ENCODE measurements at places on chromosomes 16 and 17. TPM values are rescaled to one million over a fixed set of nuclear protein-coding genes. Genes with fewer than 3 reads are reported as not detected.

- no peaks in the 10 kb centered on the region for H3K36me3 ChIP-seq
- no peaks in the 10 kb centered on the region for H3K27me3 ChIP-seq
- H3K27ac ChIP-seq, result no peak overlapping the region
Measured at GRCh38 chr16:11738742-11739544, 3.7 kb downstream of the TXNDC11 start.

DNA sequence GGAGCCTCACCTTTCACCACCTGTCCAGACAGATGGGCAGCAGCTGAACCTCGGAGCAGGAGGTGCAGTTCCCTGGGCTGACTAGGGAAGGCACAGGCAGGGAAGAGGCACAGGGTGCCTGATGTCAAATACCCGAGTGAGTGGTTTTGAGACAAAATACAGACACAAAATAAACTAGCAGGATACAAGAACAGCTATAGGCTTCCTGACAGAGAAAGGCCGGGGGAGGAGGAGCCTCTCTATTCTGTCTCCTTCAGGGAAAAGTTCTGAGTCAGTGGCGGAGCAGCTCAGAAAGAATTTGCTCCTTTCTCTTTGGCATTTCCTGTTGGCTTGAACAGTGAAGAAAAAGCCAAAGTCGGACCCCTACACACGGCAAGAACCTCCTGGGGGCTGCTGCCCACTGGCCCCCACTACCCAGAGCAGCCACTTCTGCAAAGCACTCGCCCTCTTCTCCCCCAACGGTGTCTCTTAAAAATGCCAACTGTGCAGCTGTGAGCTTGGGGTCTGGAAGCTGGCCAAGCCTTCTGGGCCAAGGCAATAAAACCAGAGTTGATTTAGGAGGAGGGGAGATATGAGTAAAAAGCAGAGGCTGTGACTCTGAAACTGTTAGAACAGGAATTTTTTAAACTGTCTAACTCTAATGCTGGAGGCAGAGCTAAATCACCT, 14.4 kb upstream of the FAAP100 start:
- peaks cover 12% of the 10 kb centered on the region for H3K4me1 ChIP-seq
- peak overlapping the region; percentile 89 for H3K27ac ChIP-seq
- DNase-seq, result peak; percentile 45
- H3K36me3 ChIP-seq, result peaks cover 7% of the 10 kb centered on the region

DNA sequence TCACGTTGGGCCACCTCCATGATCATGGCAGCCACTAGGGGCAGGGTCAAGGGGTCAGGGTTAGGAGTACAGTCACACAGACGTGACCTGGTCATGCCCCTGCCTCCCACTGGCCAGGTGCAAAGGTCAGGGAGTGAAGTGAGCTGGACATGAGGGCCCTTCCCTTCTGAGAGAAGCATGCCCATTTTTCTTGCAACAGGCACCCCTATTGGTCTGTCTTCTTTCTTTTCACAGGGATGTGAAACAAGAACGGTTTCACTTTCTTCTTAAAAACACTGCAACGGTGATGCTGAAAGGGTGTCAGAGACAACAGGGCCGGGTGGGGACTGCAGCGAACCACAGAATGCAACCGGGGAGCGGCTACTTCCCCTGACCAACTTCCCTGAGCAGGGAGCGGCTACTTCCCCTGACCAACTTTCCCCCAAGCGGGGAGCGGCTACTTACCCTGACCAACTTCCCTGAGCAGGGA, 52.1 kb upstream of the DOC2B start:
- H3K4me3 ChIP-seq, result peak overlapping the region; percentile 19
- H3K27me3 ChIP-seq, result no peaks in the 10 kb centered on the region
- peak; percentile 36 for DNase-seq

- no peaks in the 10 kb centered on the region for H3K27me3 ChIP-seq
- no peak overlapping the region for H3K4me3 ChIP-seq
- no peaks in the 10 kb centered on the region for H3K4me1 ChIP-seq
- DNase-seq, result no peak
- no peaks in the 10 kb centered on the region for H3K36me3 ChIP-seq
Measured at GRCh38 chr16:23052908-23053580, 96.2 kb downstream of the USP31 start.

- no peak overlapping the region for H3K4me3 ChIP-seq
- no peak overlapping the region for H3K27ac ChIP-seq
- H3K27me3 ChIP-seq, result no peaks in the 10 kb centered on the region
- DNase-seq, result no peak
Measured at GRCh38 chr16:55735120-55735781, 79.5 kb downstream of the SLC6A2 start.

- no peak overlapping the region for H3K4me3 ChIP-seq
- no peak overlapping the region for H3K27ac ChIP-seq
- DNase-seq, result no peak
- H3K27me3 ChIP-seq, result no peaks in the 10 kb centered on the region
- no peaks in the 10 kb centered on the region for H3K4me1 ChIP-seq
Measured at GRCh38 chr17:61331178-61331577, 68.5 kb upstream of the TBX2 start.

GRCh38 chr17:53017227-53017626, 805.5 kb upstream of the KIF2B start:
- H3K4me1 ChIP-seq, result no peaks in the 10 kb centered on the region
- no peak for DNase-seq
- H3K27ac ChIP-seq, result no peak overlapping the region
- H3K4me3 ChIP-seq, result no peak overlapping the region
- no peaks in the 10 kb centered on the region for H3K27me3 ChIP-seq

DNA sequence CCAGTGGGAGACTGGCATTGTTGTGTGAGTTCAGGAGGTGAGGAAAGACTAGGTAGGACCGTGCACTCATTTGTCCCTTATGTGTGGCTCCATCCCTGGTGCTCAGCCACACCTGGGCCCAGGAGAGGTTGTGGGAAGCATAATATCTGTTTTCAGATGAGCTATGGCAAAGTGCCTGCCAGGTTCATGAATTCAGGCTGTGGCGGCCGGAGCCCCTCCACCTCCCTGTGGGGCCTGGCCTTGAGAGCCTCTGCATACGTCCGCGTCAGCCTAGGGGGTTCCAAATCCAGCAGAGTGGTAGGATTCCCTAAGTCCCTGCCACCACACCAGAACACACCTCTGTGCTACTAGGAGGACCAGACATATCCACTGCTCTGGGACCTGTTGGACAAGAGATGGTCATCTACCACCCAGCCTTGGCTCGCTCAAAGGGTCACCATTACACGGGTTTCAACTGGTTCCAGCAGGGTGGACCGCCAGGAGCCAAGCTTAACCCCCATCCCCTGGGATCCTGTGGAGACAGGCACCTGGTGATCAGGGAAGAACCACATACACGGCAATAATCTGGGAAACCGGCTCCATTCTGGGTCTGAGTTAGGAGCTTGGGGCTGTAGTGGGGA, 2.0 kb downstream of the B3GNT9 start:
- no peaks in the 10 kb centered on the region for H3K27me3 ChIP-seq
- H3K36me3 ChIP-seq, result peaks cover 4% of the 10 kb centered on the region
- no peak for DNase-seq
- H3K27ac ChIP-seq, result no peak overlapping the region
- no peaks in the 10 kb centered on the region for H3K4me1 ChIP-seq

- no peak overlapping the region for H3K4me3 ChIP-seq
Measured at GRCh38 chr16:67555795-67556212, 6.5 kb upstream of the CTCF start.

DNA sequence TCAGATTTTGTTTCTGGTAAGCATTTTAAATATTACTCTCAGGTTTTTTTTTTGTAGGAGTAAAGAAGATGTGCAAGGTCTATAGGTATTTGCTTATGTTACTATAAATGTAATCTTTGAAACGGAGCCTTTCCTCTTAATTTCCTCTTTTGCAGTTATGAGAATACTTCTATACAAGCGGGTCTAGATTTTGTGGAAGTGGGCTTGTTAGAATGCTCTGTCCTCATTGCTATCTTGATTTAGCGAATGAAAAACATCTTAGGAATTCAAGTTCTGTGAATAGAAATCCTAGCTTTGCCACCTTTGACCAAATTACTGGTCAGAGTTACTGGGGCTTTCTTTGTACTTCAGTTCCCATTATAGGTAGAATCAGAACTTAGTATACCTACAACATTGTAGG, 80.3 kb downstream of the EFCAB13 start:
- H3K27me3 ChIP-seq, result no peaks in the 10 kb centered on the region
- no peak overlapping the region for H3K27ac ChIP-seq
- peaks cover 4% of the 10 kb centered on the region for H3K36me3 ChIP-seq
- no peaks in the 10 kb centered on the region for H3K4me1 ChIP-seq
- DNase-seq, result no peak
- no peak overlapping the region for H3K4me3 ChIP-seq

GRCh38 chr17:9361188-9361955, 214.2 kb downstream of the STX8 start:
- DNase-seq, result no peak
- no peak overlapping the region for H3K4me3 ChIP-seq
- H3K27me3 ChIP-seq, result no peaks in the 10 kb centered on the region
- no peak overlapping the region for H3K27ac ChIP-seq

DNA sequence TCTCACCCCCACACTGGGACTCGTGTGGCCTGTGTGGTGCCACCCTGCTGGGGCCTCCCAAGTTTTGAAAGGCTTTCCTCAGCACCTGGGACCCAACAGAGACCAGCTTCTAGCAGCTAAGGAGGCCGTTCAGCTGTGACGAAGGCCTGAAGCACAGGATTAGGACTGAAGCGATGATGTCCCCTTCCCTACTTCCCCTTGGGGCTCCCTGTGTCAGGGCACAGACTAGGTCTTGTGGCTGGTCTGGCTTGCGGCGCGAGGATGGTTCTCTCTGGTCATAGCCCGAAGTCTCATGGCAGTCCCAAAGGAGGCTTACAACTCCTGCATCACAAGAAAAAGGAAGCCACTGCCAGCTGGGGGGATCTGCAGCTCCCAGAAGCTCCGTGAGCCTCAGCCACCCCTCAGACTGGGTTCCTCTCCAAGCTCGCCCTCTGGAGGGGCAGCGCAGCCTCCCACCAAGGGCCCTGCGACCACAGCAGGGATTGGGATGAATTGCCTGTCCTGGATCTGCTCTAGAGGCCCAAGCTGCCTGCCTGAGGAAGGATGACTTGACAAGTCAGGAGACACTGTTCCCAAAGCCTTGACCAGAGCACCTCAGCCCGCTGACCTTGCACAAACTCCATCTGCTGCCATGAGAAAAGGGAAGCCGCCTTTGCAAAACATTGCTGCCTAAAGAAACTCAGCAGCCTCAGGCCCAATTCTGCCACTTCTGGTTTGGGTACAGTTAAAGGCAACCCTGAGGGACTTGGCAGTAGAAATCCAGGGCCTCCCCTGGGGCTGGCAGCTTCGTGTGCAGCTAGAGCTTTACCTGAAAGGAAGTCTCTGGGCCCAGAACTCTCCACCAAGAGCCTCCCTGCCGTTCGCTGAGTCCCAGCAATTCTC, 27.4 kb downstream of the STH start:
- no peaks in the 10 kb centered on the region for H3K27me3 ChIP-seq
- H3K4me1 ChIP-seq, result no peaks in the 10 kb centered on the region
- no peak for DNase-seq
- H3K36me3 ChIP-seq, result no peaks in the 10 kb centered on the region
- no peak overlapping the region for H3K4me3 ChIP-seq
- no peak overlapping the region for H3K27ac ChIP-seq

GRCh38 chr17:66354981-66355380, 52.6 kb downstream of the PRKCA start:
- H3K36me3 ChIP-seq, result no peaks in the 10 kb centered on the region
- H3K27me3 ChIP-seq, result no peaks in the 10 kb centered on the region
- no peak overlapping the region for H3K4me3 ChIP-seq
- no peak overlapping the region for H3K27ac ChIP-seq

GRCh38 chr16:15837761-15838160, 19.1 kb downstream of the MYH11 start:
- H3K27me3 ChIP-seq, result no peaks in the 10 kb centered on the region
- no peaks in the 10 kb centered on the region for H3K4me1 ChIP-seq
- no peak overlapping the region for H3K4me3 ChIP-seq
- H3K27ac ChIP-seq, result no peak overlapping the region
- H3K36me3 ChIP-seq, result no peaks in the 10 kb centered on the region

DNA sequence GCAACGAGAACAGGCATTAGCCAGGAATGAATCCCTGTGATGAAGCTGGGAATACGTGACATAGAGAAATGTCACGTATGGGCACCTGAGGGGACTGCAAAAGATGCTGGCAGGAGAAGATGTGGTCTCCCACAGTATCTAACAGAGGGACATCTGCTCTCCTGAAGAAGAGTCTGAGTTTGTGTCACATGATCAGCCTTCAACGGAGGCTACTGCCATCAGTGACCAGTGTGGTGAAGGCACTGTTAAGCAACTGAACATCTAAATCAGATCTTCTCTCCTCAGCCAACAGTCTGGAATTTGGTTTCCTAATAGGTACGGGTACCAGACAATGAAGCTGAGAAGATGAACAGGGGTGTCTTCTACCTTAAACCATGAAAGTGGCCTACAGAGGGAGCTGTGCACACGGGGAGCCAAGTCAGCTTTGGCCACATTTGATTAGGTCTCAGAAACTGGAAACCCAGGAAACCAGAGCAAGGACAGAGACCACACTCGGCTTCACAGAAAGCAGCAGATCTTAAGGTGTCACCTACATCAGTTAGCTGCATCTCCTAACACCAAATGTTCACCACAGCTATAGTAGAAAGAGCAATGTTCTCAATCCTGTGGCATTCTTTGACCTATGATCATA, 41.8 kb downstream of the BRD7 start:
- no peak for DNase-seq
- no peaks in the 10 kb centered on the region for H3K36me3 ChIP-seq
- no peak overlapping the region for H3K27ac ChIP-seq
- H3K4me1 ChIP-seq, result no peaks in the 10 kb centered on the region
- H3K27me3 ChIP-seq, result no peaks in the 10 kb centered on the region

DNA sequence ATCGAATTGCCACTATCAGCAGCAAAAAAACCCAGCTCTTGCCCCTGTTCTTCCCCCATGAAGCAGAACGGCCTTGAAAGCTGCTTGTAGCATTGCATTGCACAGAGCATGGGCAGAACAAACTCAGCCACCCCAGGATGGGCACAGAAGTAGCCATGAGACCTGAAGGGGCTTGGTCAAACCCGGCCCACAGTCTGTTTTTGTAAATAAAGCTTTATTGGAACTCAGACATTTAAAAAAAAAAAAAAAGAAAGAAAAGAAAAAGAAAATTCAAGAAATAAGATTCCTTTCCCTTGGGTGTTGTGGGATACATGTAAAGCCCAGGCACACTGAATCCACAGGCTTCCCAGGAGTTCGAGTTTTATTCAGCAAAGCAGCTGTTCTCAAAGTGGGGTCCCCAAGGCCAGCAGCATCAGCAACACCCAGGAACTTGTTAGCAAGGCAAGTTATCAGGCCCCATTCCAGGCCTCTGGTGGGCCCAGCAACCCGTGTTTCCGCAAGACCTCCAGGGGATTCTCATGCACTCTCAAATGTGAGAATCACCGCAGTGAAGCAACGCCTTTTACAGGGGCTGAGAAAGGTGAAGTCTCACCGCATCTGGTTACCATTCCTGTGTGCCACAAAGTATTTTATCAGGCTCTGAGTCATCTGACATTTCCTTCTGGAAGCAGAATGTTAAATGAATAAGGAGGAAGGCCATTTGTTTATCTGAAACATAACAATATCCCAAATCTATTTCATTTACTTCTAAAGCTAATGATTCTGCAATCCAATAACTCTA, 108.2 kb downstream of the SLC39A11 start:
- DNase-seq, result no peak
- H3K4me3 ChIP-seq, result no peak overlapping the region
- no peaks in the 10 kb centered on the region for H3K27me3 ChIP-seq

Gene CTF1
- 3.4 TPM for total RNA-seq

Gene PLA2G10
- not detected for total RNA-seq

Gene KRT25
- not detected for total RNA-seq

Gene KCNH6
- not detected for total RNA-seq

Gene NTN3
- not detected for total RNA-seq

Gene BCL7C
- total RNA-seq, result 36.2 TPM

Gene KRT32
- total RNA-seq, result 0.33 TPM

Data from breast epithelium (tissue), 4 donors.